ENCODE measurements at places on chromosomes 5 and 9.

GRCh38 chr5:137580030-137580429 lies 80.9 kb upstream of the SPOCK1 start:
- no peak for DNase-seq

- DNase-seq = no peak
Measured at GRCh38 chr5:167525004-167525403, 766.4 kb upstream of the WWC1 start.

DNA sequence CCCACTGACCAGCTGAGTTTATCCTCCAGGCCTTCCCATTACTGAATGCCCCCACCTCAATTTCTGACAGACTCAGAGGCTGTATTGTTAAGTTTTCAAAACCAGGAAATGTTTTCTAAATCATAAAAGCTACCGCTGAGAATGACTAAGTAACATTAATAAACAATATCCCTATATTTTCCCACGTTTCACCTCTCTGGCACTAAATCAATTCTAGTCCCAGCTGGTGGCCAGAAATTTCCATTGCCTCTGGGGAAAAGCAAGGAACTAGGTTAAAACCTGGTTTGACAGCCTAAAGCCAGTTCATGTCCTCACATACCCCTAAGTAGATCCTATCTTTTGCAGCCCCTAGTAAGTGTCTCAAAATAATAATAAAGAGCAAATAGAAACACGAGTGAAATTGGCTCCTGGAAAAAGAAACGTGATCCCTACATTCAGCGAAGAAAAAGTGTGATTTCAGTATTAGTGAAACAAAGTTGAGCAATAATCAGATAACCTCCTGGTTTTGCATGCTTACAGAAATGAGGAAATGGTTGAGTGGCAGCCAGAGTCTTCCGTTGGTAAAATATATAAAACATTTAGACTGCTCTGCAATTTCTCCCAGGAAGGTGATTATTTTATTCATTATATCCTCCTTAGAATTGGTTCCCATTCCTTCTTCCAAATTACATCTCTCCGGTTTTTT lies 110.9 kb downstream of the ESM1 start:
- DNase-seq = no peak

- peak; percentile 67 for DNase-seq
Measured at GRCh38 chr5:138716456-138716924, 36.7 kb upstream of the CTNNA1 start.

DNA sequence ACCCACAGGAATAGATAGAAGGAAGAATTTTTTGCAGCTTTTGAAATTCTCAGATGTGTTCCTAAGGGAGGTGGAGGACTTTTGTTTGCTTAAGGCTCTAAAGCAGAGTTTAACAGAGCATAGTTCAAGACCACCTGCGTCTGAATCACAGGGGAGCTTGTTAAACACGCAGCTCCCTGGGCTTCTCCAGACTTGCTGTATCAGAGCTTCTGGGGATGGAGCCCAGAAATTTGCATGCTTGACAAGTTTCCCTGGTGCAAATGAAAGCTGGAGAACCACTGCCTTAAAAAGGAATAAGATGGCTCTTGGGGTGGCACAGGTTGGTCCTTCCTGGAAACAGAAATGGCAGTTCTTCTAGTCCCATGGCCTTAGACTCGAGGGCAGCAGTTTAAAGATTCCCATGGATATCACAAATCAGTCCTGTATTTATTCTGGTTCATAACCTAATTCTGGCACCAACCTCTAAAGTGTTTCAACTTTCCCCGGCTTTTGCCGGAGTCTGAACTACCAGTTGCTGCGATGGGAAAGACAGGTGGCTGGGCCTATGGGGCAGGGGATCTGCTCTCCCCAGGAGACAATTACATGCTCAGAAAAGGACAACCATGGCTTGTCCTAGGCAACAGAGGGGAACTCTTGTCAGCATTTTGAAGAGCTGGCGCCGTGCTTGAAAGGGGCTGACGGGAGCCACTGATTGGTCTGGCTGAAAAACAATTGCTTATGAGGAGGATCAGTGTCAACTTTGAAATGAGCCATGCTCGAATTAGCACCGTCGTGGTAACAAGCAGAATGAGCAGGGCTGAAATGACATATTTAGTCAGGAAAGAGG lies 599.6 kb downstream of the CCDC171 start:
- DNase-seq = peak; percentile 49

DNA sequence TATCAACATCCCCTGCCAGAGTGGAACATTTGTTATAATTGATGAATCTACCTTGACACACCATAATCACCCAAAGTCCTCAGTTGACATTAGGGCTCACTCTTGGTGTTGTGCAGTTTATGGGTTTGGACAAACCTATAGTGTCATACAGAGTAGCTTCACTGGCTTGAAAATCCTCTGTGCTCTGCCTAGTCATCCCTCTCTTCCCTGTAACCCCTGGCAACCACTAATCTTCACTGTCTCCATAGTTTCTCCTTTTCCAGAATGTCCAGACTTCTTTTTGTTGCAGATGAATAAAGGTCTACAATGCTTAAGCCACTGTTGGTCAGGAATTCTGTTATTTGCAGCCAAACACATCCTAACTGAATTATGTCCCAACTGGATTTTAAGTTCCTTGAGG lies 22.5 kb upstream of the SUB1 start:
- DNase-seq = no peak
